ENCODE measurements at places on chromosomes 7 and 10.
A peak's percentile ranks its signal among the peaks of the same experiment; 100 is the strongest.

- DNase-seq, result no peak
These were observed 364.7 kb upstream of the POM121L12 start for GRCh38 chr7:52670608-52671225.

- no peak for DNase-seq
These were observed 8.8 kb upstream of the ASB10 start for GRCh38 chr7:151195616-151196450.

DNA sequence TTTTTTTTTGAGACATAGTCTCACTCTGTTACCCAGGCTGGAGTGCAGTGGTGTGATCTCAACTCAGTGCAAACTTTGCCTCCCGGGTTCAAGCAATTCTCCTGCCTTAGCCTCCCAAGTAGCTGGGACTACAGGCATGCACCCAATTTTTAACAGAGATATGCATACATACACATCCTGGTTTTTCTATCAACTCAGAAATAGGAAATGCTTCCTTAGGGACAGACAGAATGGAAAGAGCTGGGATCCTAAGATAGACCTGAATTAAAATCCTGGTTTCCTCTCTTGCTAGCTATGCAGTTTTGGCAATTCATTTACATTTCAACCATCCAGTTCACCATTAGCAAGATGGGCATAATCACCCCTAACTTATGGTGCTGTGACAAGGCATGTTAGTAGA, 347.5 kb downstream of the GPAM start:
- DNase-seq, result no peak

GRCh38 chr10:117996709-117997108, 50.0 kb downstream of the RAB11FIP2 start:
- no peak for DNase-seq

GRCh38 chr10:36538953-36539586, 586.3 kb upstream of the ANKRD30A start:
- DNase-seq, result peak; percentile 15

DNA sequence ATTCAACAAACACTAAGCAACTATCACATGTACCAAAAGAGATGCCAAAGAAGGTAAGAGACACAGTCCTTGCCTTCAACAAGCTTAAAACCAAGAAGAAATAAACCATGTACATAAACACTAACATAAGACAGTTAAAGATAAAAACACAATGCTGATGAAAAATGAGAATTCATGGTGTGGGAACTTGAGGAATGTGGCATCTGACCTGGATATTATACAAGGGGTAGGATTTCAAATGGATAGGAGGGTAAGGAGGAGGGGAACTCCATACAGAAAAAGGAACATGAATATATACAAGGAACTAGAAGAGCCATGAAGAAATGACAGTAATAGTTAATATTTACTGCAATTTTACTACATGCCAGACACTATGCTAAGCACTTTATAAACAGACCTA, 11.0 kb downstream of the HIBADH start:
- no peak for DNase-seq

DNA sequence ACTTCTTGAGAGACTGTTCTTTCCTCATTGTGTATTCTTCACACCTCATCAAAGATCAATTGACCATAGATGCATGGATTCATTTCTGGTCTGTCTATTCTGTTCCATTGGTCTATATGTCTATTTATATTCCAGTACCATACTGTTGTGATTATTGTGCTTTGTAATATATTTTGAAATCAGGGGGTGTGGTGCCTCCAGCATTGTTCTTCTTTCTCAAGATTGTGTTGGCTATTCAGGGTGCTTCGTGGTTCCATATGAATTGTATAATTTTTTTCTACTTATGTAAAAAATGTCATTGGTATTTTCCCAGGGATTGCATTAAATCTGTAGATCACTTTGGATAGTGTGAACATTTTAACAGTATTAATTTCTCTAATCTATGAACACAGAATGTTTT, 106.5 kb downstream of the EPC1 start:
- DNase-seq, result no peak

- DNase-seq, result peak; percentile 81
These were observed 39.6 kb downstream of the COL26A1 start for GRCh38 chr7:101402081-101402779.

DNA sequence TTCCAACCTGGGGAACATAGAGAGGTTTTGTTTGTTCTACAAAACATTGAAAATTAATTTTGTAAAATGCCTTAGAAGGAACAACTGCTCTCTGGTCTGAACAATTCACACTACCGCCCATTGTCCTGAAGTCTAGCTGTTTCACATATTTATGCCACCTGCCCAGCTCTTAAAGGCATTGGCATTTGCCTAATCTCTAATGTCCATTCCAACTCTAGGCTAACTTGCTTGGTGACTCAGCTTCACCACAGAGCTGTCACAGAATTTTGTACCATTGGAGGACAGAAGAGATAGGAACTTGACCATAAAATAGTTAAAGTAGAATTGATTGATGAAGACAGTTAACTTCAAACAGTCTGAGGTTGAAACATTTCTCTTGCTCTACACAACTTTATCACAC, 53.5 kb upstream of the PPP1R17 start:
- DNase-seq, result no peak

- DNase-seq, result peak; percentile 26
These were observed 1.9 kb upstream of the SFRP4 start for GRCh38 chr7:37918526-37918925.
